ENCODE measurements at places on chromosomes 1 and 21. TPM values are rescaled to one million over a fixed set of nuclear protein-coding genes. Genes with fewer than 3 reads are reported as not detected.
A peak's percentile ranks its signal among the peaks of the same experiment; 100 is the strongest.

DNA sequence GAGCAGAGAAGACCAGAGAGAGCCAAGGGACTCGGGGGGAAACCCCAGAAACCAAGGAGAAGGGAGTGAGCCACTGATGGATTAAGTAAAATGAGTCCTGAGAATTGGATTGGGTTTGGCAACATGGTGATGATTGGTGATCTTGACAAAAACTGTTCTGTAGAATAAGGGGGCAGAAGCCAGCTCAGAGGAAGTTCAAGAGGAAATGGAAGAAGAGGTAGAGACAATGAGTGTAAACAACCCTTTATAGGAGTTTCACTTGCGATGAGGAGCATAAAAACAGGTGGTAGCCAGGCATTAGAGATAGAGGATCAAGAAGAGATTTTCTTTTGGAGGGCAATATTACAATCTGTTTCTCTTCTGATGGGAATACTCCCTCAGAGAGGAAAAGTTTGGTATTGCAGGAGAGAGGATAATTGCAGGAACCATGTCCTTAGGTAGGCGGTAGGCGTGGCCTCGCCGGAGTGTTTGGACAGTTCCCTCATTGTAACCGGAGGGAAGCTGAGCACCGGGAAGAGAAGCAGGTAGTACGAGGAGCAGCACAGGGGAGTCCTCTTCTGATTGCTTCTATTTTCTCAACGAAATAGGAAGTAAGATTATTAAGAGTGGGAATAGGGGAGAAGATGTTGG, 68.4 kb upstream of the TENT5C start:
- DNase-seq, result peak; percentile 10

DNA sequence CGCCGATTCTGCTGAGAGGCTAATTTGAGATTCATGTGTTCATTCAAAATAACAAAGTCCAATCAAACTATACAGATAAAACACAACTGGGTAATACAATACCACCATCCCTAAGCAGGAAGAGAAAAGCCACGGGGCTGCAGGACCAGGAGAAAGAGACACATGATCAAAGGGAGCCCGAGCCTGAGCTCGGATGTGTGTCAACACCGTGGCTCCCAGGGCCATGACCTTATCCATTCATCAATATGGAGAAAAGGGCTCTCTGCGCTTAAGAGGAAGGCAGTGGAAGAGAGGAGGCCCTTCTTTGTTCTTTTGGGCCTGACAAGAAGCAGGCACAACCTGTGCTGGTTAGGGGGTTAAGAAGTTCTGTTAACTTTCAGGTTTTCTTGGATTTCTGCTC, 56.7 kb downstream of the HUNK start:
- no peak for DNase-seq

GRCh38 chr1:53383136-53383870, 55.4 kb upstream of the LRP8 start:
- DNase-seq, result no peak

GRCh38 chr1:232597721-232598120, 32.2 kb downstream of the SIPA1L2 start:
- DNase-seq, result no peak

- no peak for DNase-seq
Observed at GRCh38 chr1:8794605-8795004, 22.8 kb downstream of the RERE start.

DNA sequence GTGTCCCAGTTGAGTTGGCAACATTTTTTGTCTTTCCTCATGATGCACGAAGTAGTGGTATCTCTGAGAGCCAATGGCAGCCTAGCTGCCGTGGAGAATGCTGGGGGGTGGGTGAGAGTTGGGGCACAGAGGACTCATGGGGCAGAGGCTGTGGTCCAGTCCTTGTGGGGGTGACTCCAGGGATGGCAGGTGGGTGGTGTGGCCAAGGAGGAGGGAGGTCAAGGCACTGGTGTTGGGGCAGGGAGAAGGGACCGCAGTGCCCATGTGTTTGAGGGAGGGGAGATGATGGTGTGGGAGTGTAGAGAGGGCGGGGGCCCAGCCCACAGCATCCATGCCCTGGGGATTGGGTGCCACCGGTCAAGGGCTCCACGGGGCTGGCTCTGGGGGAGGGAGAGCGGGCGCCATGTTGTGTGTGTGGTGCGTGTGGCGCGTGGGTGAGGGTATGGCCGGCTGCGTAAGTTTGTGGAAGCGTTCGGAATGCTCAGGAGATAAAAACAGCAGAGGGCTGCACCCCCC, 63.5 kb downstream of the PRKCZ start:
- DNase-seq, result no peak

DNA sequence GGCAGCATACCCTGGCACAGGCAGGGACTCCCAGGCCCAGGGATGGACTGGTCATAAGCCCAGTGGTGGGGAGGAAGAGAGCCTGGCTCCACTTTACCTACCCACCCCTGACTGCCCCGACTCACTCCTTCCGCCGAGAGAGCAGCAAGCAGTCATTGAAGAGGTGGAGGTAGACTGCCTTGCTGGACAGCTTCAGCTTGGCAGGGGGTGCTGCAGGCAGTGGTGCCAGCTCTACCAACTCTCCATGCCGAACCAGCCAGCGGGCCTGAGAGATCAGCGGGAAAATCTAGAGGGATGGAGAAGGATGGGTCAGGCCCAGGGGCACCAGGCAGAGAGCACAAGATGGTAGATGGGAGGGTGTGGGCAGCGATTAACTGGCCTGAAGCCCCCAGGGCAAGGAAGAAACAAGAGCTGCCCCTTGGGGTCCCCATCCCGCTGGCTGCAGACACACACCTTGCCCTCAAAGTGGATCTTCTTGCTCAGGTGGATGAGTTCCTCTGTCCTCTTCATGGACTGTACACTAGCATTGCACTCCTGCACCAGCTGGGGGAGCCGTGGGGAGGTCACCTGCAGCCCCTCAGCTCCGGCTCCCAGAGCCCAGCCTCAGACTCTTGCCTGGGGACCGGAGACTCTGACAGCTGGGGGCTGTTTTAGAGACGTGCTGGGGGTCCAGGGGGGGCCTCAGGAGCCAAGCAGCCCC, 7.7 kb downstream of the ARHGEF19 start:
- DNase-seq, result no peak

GRCh38 chr1:195851016-195851601, 757.1 kb downstream of the KCNT2 start:
- no peak for DNase-seq

GRCh38 chr1:172236958-172237357, 183.5 kb upstream of the C1orf105 start:
- DNase-seq, result no peak

- no peak for DNase-seq
Observed at GRCh38 chr1:172147541-172147940, 272.9 kb upstream of the C1orf105 start.

DNA sequence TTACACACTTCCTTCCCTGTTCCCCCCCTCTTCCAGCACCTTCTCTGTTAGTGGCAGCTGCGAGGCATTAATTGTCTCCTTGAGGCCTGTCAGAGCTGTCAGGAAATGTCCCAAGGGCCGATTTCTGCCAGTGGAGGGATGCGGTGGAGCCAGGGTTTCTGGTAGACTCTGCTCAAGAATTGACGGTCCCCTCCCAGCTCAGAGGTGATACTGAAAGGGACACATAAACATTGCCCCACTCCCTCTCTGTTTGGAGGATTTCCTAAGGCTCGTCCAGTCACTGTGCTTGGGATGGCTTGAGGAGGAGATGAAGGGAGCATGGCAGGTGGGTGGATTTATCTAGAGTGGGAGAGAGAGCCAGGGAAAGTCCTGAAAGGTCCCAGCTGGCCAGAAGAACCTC, 61.4 kb upstream of the CD34 start:
- no peak for DNase-seq

- DNase-seq, result no peak
Observed at GRCh38 chr1:176033474-176033873, 173.6 kb downstream of the COP1 start.

GRCh38 chr1:46488343-46489168, 1.1 kb upstream of the DMBX1 start:
- no peak for DNase-seq

- no peak for DNase-seq
Observed at GRCh38 chr1:55213151-55213884, 1.8 kb downstream of the USP24 start.

DNA sequence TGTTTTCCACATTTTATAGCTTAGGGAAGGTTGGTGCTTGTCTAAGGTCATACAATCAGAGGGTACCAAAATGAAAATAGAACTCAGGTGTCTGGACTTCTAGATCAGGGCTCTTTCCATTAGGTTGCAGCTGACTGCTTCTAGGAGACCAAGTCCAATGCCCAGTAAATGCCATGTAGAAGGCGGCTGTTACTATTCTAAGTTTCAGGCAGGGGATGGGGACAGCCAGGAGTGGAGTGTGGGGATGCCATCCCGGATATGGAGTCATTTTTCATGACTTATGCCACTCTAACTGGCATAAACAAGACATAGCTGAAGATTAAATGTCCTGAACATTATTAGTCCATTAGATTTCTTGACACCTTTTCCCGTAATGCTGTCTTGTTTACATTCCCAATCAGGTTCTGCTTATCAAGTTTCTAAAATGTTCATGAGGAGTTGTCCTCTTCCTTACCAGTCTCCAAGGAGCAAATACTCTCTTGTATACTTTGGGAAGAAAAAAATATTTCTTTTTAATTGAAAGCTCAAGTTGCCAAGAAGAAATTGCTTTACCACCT, 31.5 kb downstream of the XCL1 start:
- no peak for DNase-seq

GRCh38 chr1:231882333-231882732, 255.7 kb downstream of the DISC1 start:
- DNase-seq, result no peak

- DNase-seq, result no peak
Observed at GRCh38 chr1:55547405-55547804, 332.2 kb upstream of the USP24 start.

DNA sequence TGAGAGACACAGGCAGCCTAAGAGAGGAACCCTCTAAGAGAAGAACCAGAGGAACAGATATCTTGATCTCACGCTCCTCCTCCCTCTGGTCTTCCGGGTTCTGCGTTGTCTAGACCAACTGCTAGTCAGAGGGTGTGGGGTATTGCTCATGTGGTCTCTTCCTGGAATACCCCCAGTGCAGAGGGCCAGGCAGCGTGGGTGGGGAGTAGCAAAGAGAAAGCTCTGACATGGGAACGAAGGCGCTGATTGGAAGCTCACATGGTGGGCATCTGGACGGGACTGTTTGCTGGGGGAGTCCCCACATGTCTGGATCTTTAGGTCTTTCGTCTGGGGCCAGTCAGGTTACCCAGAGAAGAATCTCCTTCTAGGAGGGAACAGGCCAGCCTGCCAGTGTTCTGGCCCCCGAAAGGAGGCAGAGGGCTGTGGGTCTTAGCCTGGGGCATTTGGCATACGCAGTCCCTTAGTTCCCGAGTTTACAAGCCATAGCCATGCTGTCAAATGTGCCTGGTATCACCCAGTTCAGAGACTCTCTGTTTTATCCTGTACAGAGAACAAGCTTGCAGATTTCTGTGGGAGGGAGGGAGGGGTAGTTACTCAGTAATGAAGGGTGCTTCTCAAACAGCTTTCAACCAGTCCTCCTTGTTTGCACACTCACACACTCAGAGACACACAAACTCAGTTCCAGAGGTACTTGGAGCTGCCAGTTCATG, 18.3 kb upstream of the IL6R start:
- no peak for DNase-seq

GRCh38 chr1:145995964-145996432, 381 bp downstream of the TXNIP start:
- no peak for DNase-seq

GRCh38 chr1:64077281-64077940, 126.0 kb upstream of the UBE2U start:
- DNase-seq, result no peak

- DNase-seq, result no peak
Observed at GRCh38 chr1:152125834-152126443, 10.7 kb upstream of the TCHH start.

DNA sequence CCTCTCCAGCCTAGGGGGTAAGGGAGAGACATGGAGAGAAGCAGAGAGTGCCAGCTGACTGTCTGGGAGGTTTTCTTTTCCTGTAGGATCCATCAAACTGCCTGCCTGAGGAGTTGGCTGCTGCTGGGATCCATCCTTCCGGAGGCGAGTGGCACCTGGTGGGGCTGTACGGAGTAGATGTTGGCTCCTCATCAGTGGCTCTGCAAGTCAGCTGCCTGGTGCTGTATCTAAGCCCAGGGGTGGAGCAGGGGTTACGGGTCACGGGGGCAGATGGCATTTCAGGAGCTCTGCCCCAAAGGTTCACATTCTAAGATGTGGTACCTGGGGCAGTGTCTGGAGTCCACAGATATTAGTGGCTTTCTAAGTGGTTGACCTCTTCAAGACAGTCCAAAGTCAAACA, 128.0 kb downstream of the ACTL8 start:
- no peak for DNase-seq

DNA sequence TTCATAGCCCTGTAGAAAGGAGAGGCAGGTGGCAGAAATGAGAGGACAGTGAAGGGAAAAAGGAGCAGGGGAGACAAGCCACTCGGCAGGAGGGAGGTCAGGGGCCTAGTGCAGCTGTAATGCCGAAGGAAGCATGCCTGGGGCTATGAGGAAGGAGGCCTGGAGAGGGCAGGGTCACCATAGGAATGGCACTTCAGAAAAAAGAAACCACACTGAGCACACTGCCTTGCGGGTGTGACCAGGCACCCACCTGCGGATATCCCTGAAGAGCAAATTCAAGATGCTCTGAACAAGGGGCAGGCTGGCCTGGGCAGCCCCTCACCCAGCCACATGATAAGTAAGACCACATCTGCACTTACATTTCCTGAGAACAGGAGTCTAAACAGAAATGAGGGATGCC, 104.7 kb downstream of the JAK1 start:
- peak; percentile 47 for DNase-seq

DNA sequence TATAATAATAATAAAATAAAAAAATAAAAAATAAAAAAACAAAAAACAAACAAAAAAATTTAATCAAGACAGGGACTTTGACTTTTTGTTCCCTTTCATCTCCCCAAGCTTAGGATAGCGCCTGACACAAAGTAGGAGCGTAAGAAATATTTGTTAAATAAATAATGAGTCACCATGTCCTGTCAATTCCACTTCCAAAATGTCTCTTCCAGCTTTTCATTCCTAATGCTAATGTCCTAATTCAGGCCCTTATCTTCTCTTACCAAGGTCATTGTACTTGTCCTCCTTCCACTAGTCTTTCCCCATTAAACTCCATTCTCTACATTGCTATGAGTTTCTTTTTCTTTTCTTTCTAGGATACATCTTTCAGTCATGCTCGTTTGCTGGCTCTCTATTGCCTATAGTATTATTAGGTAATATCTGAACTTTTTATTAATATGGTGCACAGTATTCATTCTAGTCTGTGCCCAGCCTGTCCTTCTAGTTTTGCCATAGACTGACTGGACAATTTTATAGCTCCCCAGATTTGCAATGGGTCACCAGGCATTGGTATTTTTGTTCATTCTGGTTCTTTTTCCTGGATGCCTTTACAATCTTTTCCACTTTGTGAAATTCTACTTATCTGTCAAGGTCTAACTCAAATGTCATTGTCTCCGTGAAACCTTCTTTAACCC, 11.4 kb downstream of the NEXN start:
- no peak for DNase-seq

GRCh38 chr1:227572752-227573151, 9.4 kb downstream of the ZNF678 start:
- no peak for DNase-seq

- DNase-seq, result no peak
Observed at GRCh38 chr1:41618871-41619270, 134.4 kb upstream of the EDN2 start.

The CLCA1 gene
- not detected for total RNA-seq

The KCNAB2 gene
- total RNA-seq, result 21.4 TPM

The OR2T34 gene
- total RNA-seq, result not detected

The ZP4 gene
- not detected for total RNA-seq

The SIPA1L2 gene
- not detected for total RNA-seq

The AUNIP gene
- total RNA-seq, result 11.0 TPM

The CERS2 gene
- 113 TPM for total RNA-seq

The NCF2 gene
- total RNA-seq, result 54.3 TPM

The CELA3B gene
- not detected for total RNA-seq

The LCE2B gene
- not detected for total RNA-seq

The TTC34 gene
- total RNA-seq, result 1.7 TPM

The IGSF3 gene
- 27.8 TPM for total RNA-seq
